ENCODE measurements at places on chromosomes 7 and 10.
A peak's percentile ranks its signal among the peaks of the same experiment; 100 is the strongest.

DNA sequence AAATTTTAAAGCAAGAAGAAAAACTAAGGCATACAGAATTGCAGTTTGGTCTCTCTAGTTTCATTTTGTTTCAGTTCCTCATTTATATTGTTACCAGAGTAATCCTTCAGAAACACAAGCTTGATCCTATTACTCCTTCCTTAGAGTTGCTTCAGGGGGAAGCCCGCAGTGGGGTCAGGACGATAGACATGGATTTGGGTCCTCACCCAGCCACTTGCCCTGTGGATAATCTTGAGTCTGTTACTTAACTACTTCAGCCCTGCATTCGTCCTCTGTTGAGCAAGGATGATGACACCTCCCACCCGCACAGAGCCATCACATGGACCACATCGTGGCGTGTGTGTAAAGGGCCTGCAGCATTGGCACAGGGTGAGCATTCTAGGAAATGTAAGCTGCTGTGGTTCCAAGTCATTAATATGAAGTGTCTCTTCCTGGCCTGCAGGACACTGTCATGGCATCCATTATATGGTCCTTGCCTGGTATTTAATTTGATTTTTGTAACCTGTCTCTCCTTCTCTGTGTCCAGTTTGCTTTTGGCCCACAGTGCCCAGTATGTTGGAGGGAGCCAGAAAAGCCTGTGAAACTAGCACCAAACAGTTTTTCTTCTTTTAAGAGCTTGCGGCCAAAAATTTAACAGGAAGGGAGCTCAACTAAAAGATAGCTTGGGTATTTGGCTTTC, 111.2 kb downstream of the EEPD1 start:
- DNase-seq: peak; percentile 91

GRCh38 chr7:35353481-35353880, 99.6 kb upstream of the TBX20 start:
- DNase-seq: no peak

DNA sequence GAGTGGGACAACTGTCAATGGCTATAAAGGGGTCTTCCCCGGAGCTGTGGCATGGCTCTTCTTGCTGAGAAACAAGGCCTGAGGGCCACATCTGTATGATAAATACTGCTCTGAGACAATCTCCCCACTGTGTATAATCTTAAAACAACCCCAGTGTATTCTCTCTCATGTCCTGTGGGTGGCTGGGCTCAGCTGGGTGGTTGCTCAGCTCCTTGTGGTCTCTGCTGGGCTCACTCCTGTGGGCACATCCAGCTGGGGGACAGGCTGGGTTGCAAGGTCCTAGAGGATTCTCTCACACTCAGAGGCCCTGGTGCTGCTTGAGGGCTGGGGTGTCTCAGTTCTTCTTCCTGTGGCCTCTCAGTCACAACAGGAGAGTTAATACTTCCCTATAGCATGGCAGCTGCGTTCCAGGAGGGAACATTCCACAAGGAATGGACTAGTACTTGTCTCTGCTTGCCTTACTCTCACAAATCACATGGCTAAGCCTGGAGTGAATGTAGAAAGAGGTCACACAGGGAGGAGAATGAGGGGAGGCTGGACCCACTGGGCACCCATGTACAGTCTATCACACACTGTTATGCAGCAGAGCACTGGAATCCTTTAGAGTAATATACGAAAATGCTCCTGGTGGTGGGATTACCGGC, 4.5 kb upstream of the EEPD1 start:
- DNase-seq: no peak

GRCh38 chr7:29471444-29472138, 92.0 kb upstream of the PRR15 start:
- DNase-seq: no peak

DNA sequence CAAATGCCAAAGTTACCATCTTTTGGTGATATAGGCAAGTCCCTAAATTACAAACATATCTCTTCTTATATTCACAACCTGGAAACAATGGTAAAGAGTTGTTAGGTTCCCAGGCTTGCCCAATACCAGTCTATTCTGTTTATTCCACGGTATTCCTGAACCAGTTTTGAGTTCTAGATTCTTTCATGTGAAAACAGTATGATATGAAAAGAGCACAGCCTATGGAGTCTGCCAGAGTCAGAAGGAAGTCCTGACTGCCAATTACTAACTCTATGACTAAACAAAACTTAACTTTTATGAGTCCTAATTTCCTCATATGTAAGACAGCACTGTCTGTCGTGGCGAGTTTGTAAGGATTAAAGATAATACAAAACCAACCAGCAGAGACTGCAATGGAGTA, 5.6 kb downstream of the ABI1 start:
- peak; percentile 61 for DNase-seq

- DNase-seq: no peak
Observed at GRCh38 chr10:123571978-123572377, 94.2 kb upstream of the GPR26 start.

- no peak for DNase-seq
Observed at GRCh38 chr7:84924353-84924752, 262.5 kb downstream of the SEMA3D start.

DNA sequence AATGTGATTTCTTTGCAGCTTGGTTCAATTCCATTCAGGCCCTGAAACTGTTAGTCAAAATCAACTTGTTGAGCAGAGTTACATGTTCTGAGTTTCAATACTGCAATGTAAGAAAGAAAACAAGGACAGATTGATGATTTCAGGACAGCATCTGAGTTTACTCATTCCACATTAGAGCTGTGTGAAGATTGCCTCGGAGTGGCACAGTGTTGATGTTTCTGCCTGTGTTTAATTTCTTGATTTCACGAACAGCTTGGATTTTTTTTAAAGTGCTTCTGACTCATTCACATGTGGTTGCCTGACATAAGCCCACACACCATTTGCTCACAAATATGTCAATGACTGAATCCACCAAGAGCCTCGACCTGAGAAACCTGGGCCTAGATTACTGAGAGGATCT, 101.2 kb upstream of the PARD3 start:
- DNase-seq: no peak

- peak; percentile 24 for DNase-seq
Observed at GRCh38 chr10:29723726-29724125, 89.0 kb upstream of the SVIL start.

DNA sequence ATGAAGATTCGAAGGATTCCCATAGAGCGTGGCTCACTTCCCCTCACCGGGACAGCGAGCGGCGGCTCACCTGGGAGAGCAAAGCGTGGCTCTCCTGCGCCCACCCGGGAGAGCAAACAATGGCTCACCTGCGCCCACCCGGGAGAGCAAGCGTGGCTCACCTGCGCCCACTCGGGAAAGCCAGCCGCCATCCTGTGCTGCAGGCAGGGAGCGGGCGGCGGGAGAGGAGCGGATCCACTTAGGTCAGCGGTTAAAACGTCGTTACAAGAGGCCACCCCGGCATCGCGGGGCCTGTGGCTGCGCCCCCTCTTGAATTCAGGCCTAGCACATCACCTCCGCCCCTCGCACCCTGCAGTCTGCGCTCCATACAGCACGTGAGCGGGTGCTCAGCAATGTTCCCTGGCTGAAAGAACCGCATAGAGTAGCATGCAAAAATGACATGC, 461 bp upstream of the FIGNL1 start:
- DNase-seq: no peak

- DNase-seq: no peak
Observed at GRCh38 chr10:96252730-96253129, 18.6 kb downstream of the BLNK start.

DNA sequence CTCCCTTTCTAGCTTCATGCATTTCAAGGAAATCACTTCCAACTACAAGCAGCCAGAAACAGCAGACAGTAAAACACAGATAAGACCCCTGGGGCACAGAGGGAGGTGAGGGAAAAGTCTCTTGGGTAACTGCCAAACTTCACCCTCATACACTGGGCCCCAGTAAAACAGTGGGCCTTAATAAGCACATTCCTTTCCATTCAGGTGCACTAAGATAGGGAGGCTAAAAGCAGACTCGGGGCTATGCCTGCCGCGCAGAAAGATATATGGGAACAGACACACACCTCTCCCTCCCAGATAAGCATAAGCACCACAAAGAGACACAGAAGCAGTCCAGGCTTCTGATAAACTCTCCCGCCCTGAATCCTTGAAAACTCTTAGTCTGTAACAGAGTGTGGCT, 117.0 kb downstream of the TYW1B start:
- no peak for DNase-seq

- DNase-seq: no peak
Observed at GRCh38 chr10:97876402-97876801, 26.8 kb downstream of the GOLGA7B start.

DNA sequence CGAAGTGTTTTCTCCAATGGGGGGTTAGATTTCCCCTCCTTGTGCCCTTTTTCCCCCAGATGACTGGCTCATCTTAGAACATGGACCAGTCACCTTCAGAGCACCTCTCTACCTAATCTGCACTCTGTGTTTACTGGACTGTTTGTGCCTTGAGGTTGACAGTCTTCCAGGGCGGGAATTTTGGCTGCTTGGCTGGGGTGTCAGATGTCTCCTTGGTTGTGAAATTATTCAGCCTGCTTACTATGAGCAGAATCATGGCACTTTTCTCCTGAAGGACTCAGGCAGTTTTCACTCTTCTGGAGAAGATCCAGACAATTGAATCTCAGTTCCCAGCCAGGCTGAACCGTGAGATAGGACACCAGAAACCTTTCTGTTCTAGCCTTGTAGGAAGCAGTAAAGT, 60.3 kb upstream of the NFKB2 start:
- DNase-seq: no peak

DNA sequence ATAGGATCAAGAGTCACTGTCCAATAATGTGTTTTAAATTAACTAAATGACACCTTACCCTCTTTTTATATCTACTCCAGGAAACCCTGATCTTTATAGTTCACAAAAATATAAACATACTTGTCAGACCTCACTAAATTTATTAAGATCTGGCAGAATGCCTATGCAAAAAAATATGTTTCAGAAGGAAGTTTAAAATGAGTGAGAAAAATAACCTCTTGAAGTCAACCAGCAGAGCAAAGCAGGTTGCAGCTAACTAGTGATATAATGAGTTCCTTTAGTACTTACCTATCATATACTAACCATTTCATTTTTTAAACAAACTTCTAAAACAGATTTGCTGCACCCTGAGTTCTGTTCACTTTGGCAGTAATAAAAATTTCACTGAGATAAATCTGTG, 14.0 kb upstream of the HGF start:
- DNase-seq: no peak

DNA sequence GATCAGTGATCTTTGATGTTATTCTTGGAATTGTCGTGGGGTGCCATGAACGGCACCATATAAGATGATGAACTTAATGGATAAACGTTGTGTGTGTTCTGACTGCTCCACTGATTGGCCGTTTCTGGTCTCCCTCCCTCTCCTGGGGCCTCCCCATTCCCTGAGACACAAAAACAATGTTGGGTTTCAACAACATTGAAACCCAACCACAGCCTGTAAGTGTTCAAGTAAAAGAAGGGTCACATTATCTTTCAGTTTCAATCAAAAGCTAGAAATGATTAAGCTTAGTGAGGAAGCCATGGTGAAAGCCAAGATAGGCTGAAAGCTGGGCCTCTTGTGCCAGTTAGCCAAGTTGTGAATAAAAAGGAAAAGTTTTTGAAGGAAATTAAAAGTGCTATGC, 19.5 kb downstream of the EN2 start:
- no peak for DNase-seq

GRCh38 chr7:136514776-136515175, 353.7 kb upstream of the CHRM2 start:
- no peak for DNase-seq

DNA sequence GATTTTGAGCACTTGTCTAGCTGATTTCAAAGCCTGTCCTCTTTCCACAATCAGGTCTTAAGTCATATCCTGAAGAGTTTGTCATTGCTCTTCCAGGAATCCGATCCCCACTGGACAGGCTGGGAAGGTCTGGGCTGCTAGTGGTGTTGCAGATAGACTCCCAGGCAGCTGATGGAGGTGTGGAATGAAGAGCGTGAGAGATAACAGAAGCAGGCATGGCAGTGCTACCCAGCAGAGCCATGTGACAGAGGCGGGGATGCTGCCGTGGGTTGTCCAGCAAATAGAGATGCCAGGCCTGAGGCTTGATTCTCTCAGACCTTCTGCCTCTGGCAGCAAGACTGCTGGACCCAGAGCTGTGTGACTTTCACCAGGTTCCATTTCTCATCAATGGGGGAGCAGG, 116.5 kb upstream of the EEPD1 start:
- no peak for DNase-seq

- no peak for DNase-seq
Observed at GRCh38 chr10:46001187-46001756, 29.0 kb downstream of the TIMM23 start.

- DNase-seq: no peak
Observed at GRCh38 chr7:93574646-93575554, at the start of gene CALCR. TSS of gene CALCR (minus strand) at chr7:93574724. CDS start at chr7:93486981, 87,743 bp downstream.

DNA sequence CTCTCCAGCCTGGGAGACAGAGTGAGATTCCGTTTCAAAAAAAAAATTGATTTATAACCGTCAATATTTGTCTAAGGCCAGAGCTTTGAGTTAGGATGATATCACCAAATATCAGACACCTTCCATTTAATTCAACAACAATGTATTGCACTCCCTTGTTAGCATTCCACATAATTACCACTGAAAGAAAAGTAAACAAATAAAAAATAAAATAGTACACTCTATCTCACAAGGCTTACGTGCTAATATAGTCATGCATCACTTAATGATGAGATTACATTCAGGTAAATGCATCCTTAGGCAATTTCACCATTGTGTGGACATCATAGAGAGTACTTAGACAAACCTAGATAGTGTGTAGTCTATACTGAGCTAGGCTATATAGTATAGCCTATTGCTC, 127.6 kb upstream of the RHOBTB1 start:
- DNase-seq: no peak

GRCh38 chr7:55121249-55121648, 102.4 kb downstream of the EGFR start:
- DNase-seq: no peak

GRCh38 chr10:122639801-122640200, 59.8 kb downstream of the C10orf120 start:
- DNase-seq: no peak

DNA sequence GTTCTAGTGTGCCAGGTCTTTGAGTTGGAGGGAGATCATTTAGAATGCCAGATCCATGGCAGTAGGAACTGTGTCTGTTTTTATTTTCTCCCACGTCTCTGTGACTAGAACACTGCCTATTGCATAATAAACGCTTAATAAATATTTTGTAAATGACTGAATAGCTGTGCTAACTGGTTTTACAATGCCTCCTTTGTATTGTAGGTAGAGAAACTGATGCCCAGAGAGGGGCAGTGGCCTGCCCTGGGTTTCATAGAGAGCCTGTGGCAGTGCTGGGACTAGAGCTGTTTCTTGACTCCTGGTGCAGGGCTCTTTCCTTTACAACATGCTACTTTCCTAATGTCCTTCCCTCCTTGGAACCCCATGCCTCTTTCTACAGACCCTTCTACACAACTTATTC, 2.5 kb downstream of the TAS2R5 start:
- DNase-seq: no peak

- DNase-seq: no peak
Observed at GRCh38 chr10:73979141-73979808, 18.6 kb upstream of the VCL start.

All from suppressor macrophage (primary cell).